ENCODE measurements at places on chromosomes 1 and 21.

GRCh38 chr1:67685558-67686266, 711 bp downstream of the GADD45A start:
- DNase-seq, result peak; percentile 53

DNA sequence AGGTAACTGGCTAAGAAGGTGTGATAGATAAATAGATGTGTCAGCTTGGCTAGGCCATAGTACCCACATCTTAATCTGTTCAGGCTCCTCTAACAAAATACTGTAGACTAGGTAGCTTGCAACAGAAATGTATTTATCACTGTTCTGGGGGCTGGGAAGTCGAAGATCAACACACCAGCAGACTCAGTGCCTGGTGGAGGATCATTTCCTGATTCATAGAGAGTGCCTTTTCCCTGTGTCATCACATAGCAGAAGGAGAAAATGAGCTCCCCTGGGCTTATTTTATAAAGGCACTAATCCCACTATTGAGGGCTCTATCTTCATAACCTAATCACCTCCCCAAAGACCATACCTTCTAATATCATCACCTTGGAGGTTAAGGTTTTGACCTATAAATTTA, 532.7 kb upstream of the OLFM3 start:
- no peak for DNase-seq

GRCh38 chr1:156080863-156081179, 1.4 kb downstream of the MEX3A start:
- DNase-seq, result no peak

DNA sequence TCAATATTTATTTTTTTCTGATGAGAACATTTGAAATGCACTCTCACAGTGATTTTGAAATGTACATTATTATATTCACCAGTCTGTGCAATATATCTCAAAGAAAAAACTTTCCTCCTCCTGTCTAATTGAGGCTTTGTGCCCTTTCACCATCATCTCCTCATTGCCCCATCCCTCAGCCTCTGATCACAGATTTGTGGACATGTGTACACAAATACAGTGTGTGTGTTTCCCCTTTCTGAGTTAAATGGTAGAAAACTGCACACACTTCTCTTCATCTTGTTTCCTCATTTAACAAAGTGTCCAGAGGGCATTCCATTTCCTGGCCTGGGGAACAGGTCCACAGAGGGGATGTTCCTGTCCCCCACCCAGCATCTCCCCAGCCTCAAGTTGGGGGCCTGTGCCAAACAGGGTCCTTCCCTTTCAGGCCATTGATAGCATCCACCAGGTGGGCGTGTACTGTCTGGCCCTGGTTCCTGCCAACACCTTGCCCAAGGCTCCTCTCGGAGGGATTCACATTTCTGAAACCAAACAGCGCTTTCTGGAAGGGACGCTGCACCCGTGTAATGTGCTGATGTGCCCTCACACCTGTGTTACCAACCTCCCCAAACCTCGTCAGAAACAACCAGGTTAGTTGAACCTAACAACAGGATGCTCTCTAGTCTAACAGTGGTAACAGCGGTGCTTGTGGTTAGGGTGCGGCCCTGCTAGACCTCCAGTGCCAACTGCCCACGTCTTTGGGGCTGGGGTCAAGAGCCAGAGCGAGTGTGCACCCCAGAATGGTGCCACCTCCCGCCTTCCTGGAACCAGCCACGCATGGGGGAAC, 54.6 kb downstream of the S100B start:
- DNase-seq, result no peak

- DNase-seq, result peak; percentile 72
Measured at GRCh38 chr1:203351037-203351625, at the start of gene FMOD. TSS of gene FMOD (minus strand) at chr1:203351122. CDS start at chr1:203348270, 2,852 bp downstream.

GRCh38 chr21:20537130-20537529, 461.1 kb upstream of the NCAM2 start:
- DNase-seq, result no peak

DNA sequence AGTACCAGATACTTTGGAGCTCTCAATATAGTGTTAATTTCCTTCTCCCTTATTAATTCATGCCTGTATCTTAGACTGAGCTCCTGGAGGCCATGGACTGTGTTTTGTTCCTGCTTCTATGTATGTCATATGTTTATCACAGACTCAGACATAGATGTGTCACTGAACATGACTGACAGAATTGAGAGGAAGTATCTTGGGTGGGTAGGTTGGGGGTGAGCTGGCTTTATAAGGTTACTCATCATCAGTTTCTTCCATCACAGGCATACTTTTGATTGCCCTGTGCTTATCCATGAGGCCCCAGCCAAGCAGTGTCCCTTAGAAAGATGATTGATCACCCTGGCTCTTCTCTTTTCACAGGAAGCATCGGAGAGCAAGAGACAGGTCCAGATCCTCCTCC, 5.6 kb upstream of the SH3D21 start:
- DNase-seq, result no peak

DNA sequence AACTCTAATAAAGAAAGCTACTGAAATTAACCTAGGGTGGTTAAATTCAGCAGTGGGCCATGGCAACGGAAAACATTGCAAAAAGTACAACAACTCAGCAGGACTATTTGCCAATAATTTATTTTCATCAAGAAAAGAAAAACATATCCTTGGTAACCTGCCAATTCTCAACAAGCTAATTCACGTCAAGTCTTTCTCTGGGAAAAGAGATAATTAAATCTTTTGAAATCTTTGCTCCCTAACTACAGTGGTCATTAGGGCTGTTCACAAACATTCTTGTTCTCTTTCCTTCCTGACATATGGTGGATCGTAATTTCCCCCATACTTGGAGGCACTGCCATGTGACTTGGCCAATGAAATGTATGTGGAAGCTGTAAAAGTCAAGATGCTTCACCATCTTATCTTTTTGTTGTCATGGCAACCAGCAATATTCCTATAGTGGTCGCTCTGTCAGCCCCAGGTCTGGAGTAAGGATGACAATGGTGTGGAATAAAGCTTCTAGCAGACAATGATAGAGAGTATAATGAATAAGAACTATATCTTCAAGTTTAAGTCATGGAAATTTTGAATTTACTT, 29.6 kb upstream of the ZNF326 start:
- no peak for DNase-seq

DNA sequence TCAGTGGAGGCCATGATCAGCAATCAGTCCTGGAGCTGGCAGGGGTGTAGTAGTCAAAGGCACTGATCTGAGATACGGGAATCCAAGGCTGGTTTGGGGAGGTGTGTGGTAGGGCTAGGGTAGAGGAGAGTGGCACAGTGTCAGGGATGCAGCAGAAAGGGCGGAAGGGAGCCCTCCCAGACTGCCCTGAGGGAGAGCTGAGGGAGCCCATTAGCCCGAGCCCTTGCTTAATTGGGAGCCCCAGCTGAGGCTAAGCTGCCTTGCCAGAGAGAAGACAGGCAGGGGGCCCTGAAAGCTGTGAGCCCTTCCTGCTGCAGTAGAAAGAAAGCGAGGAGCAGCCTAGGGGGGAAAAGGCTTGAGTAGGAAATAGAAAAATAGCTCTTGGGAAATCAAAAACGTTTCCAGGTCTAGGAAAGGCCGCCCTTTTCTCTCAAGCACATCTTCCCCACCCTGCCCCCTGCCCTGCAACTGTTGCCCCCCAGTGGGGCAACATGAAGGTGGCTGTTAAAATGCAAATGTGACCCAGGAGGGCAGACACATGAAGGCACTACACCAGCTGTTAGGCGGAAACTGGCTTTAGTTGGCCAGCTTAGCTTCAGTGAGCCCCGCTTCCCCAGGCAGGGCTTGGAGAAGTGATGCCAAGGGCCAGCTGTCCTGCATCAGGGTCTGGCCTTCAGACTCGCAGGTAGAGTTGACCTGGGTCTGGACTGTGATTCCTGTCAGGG, 106.2 kb downstream of the UCK2 start:
- DNase-seq, result no peak

DNA sequence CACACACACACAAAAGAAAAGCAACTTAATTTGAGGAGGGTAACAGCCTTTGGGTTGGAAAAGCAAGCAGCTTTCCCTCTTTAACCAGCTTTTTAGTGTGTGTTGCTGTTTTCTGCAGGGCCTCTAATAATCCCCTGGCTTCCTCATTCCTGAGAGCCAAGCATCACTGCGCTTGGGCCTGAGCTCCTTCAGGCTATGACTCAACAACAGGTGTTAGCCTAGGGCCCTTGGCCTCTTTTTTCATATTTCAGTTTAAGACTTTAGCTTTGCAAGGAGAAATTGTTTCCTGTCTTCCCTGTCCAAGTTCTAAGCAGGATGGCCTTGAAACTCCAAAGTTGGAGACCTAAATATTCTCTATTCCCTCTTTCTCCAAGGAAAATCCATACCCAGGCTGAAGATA, 26.2 kb upstream of the SNX27 start:
- peak; percentile 85 for DNase-seq

GRCh38 chr1:48870596-48870995, 93.9 kb upstream of the BEND5 start:
- no peak for DNase-seq

- no peak for DNase-seq
Measured at GRCh38 chr1:244046907-244047611, 4.0 kb upstream of the ZBTB18 start.

DNA sequence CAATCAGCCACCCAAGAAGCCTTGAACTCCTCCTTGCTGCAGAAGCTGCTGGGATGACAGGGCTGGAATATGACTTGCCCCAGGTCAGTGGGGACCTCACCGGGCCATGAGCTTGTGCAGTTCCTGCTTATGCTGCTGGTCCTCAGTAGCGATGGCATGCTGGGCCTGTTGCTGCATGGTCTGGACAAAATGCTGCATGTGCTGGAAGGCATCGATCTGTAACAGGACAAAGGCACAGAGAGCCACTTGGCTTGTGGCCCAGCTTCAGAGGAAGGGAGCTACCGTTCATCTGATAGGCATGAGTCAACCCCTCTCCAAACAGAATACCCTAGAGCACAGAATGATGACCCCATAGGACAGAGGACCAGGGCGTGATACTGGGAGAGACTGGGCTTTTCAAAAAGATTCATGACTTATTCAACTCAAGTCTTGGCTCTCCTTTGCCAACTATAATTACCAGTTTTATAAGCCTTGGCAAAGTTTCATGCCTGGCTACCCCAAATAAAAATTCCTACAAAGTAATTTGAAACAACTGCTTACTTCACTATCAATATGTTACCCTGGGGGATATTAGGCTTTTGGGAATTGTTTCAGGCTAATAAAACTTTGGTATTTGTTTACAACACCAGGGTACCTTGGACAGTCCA, 34.7 kb upstream of the EXOSC10 start:
- DNase-seq, result no peak

- DNase-seq, result no peak
Measured at GRCh38 chr1:150808121-150808520, at the start of gene CTSK. TSS of gene CTSK (minus strand) at chr1:150808260. CDS start at chr1:150806805, 1,455 bp downstream.

GRCh38 chr1:94851571-94851970, 31.4 kb downstream of the SLC44A3 start:
- no peak for DNase-seq

DNA sequence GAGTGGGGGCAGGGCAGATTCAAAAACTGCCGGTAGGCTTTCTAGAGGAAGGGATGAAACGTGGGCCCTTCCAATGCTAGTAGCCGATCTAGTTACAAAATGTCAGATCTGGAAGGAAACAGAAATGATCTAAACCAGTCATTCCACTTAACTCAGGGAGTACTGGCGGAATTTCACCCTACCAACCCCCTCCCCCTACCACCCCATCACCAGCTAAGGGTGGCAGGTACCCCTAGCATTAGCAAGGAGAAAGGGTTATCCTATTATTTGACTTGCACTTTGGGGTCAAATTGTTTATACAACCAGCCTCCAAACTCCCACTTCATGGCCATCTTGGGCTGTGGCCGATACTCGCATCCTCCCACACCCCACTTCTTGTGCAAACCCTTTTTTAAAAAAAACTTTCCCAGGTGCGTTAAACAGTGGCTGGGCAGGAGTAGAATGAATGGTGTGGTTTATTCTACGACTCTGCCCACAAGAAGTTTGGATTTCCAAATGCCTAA, 644 bp upstream of the MRPL24 start:
- no peak for DNase-seq

GRCh38 chr1:88375977-88376376, 308.1 kb upstream of the PKN2 start:
- no peak for DNase-seq

DNA sequence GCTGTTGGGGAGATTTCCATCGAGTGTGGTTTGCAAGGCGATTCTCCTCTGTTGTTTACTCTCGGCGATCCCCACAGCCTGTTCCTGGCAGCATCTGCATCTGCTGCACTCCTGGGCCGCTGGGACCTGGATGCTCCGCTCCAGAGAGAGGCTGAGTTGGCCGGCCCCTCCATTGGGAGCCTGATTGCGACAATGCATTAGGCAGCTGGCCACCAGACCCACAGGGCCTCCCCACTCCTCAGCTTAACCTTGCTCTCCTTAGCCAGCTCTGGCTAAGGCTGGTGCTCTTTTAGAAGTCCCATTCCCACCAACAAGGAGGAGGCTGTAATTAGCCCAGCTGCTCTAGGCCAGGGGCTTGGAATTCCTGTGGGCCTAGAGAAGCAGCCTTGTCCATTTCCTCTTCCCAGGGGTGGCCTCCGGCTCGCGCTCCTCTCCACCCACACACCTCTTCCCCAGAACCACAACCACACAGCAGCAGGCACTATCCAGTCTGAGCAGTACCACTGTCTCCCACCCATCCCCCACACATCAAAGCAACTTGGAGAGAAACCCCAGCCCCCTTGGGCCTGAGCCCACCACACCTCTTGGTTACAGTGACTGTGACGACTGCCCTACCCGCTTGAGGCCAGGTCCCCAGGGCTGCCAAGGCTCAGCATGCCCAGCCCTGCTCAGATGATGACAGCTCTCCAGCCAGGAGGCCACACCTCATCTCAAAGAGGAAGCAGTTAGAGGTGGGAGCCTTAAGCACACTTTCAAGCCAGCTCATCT, 193.8 kb upstream of the EDN2 start:
- DNase-seq, result peak; percentile 88

DNA sequence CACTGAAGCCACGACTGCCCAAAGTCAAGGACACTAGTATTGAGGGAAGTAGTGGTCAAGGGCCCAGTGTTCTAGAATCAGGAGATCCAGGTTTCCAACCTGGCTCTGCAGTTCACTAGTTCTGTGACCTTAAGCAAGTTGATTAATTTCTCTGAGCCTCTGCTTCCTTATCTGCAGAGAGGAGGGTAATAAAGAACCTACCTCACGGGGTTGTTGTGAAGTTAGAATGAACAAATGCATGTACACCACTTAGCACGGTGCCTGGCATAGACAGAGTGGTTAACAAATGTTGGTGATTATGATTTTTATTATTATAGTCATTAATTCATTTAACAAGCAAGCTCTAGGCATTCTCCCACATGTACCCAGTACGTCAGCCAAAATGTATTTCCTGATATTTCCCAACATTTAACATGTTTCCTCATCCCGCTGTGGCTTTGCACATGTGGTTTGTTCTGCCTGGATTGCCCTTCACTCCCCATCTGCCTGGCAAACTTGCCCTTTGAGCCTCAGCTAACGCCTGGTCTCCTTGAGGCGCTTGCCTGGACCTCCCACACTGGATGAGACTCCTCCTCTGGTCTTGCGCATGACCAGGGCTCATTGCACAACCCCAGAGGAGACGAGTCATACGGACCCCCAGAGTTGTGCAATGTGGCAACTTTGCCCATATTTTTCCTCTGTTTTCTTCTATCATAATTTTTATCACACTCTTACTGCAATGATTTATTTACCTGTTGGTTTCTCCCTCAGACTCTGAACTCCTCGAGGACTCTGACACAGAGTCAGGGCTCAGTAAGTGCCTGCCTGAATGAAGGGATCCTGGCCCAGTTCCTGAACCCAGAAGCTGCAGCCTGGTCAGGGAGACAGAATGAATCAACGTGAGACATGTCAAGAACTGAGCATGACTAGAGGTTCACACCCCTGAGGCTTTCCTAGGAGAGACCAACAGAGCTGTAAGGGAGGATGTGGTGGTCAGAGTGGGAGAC, 20.7 kb upstream of the MFSD2A start:
- no peak for DNase-seq
